T follicular helper cell (primary cell): ENCODE measurements at places on chromosomes 5 and 9.

DNA sequence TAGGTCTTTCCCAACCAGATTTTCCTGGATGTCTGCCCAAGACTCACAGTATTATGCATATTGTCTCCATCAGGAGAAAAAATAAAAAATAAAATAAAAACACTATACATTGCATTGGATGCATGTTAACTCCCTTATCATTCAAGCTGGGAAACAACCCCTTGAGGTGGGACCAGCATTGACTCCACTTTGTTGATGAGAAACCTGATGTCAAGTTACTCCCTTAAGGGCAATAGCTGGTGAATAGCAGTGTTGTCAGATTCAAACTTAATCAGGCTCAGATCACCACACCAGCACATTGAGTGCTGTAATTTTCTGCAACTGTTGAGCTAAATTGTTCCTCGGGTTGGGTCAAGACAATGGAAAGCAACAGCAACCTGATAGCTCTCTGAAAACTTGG lies 264.0 kb upstream of the TRIM32 start:
- DNase-seq: no peak

DNA sequence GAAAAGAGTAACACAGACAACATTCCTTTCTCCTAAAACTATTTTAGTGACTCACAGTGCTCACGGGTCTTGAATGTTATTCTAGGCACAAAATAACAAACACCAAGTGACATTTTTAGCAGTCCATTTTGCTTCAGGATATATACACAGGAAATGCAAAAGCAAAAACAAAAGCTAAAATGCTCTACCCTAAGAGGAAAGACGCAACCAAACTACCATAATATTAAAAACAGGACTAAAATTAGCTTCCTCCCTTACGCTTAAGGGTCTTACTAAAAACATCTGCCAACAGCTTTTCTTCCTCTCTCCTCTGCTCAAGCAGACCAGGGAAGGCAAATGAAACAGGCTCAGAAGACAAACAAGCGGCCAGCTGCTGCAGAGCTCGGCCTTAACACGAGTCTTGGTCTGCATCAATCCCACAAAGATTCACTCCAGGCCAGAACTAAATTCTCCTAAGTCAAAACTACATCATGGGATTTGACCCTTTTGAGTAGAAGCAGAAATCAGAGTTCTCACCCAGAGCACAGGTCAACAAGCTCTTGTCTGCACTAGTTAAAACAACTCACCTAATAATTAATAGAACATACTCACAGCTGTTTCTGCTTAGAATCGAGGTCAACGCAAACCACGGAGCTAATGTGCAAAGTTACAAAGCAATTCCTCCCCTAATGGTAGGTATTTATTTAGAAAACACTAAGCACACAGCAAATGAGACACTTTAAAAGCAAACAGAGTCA lies 62.3 kb downstream of the RAPGEF1 start:
- no peak for DNase-seq

DNA sequence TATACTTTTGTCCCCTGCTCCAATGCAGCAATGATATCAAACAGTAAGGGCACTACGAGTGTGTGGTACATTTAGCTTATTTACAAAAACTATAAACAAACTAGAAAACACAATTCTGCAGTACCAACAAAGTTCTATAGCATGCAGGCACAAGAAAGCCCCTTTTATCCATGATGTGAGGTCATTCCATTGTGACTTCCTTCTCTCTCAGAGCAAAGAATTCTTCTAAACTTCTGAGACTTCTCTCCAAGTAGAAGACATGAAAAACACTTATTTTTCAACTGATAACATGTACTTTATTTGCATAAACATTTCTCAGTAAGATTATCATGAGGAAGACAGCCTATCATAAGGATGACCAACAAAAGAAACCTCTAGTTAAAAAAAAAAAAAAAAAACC lies 569.8 kb downstream of the TLE1 start:
- DNase-seq: no peak

DNA sequence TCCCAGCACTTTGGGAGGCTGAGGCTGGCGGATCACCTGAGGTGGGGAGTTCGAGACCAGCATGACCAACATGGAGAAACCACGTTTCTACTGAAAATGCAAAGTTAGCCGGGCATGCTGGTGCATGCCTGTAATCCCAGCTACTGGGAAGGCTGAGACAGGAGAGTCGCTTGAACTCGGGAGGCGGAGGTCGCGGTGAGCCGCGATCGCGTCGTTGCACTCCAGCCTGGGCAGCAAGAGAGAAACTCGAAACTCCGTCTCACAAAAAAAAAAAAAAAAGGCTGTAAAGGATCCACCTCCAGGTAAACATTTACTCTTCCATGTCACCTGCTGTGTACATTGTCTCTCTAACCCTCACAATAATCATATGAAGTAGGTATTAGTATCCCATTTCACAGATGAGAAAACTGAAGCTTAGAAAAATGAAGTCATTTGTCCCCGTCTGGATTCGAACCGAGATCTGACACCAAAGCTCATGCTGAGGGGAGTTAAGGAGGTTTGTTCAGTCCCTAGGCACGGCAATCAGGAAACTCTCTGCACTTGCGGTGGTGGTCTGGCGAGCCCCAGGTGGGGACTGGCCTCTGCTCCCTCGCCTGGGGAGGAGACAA lies 494 bp upstream of the DOCK2 start:
- DNase-seq: no peak

DNA sequence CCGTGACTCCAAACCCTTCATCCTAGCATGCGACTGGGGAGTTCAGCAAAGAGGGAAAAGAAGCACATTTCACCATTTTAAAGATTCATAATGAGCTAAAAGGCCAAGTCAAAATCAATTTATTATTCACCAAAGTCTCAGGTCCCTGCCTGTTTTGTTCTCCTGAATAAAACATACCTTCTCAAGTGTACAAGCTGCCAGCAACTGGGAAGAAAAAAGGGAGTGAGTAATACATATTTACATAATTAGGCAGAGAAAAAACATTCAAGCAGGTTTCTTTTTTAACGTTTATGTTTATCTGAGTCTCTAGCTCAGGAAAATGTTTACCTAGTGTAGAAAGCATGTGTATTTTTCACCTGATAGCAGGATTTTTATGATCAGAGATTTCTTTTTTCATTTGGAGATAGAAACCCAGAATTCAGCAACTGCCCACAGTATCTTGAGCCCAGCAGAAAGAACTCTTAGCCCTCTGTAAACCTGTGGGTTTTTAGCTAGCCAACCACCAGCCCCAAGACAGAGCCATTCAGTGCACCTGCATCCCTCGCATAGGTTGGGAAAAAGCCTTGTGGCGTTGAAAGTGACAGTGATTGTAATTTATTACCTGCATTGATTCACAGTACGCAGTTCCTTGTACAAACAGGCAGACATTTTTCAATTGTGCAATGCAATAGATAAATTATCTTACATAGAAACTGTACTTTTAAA lies 117.9 kb upstream of the GRIA1 start:
- DNase-seq: no peak

DNA sequence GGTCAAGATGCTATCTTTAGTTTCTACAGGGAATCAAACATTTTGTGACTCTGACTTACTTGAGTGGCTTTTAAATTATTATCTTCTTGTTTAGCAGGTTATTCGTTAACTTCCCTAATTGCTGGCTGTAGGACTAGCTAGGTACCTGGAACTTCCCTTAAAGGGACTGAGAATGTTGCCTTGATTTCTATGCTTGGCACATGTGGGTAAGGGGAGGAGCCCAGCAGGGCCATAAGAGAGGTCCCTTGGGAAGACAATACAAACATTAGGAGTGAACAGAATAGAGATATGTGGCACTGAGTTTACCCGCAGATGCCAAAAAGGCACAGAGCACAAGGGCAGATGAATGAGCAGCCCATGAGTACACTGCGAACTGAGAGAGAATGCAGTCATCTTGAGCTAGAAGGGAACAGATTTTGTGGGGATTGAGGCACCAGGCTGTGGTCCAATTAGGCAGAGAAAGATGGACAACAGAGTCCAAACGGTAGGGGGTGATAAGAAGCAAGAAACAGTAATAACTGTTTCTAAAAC lies 9.8 kb downstream of the CKMT2 start:
- no peak for DNase-seq

DNA sequence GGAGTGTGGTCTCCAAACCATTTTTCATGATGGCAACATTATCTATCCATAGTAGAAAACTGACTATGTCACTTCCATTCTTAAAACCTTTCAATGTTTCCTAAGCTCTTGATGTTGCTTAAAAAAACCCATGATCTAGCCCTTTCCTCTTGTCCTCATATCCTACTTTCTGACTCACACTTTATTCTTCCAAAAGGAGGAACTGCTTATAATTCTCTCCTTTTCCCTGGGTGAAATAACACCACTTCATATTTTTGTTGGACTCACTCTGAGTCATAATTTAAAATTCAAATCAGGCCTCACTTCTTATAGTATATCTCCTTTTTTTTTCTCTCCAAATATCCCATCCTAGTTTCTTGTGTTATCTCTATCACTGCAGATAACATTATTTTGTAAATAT lies 513.9 kb downstream of the MAN2A1 start:
- no peak for DNase-seq

DNA sequence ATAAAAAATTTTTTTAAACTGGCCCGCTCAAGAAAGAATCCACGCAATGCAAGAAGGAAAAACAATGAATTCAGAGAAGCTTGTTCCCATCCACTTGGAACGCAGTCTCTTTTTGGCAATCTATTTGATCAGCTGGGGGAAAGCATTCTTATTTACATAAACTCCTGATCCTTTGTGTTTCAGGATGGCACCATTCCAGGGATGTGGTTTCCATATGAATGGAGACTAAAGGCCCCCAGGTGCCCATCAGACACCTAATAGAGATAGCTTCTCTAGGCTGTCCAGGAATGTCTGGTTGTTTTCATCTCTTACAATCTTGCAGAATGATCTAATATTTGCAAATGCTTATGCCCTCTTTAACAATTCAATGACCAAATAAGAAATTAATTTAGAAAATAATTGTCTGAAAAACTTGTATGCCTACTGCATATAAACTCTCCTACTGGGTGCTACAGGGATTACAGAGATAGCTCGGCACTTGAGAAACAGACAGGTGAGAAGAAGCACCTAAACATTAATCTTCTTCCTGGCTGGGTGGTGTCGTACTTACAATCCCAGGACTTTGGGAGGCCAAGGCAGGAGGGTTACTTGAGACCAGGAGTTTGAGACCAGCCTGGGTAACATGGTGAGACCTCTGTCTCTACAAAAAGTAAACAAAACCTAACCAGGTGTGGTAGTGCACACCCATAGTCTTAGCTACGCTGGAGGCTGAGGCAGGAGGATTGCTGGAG lies 3.0 kb upstream of the RASGRF2 start:
- no peak for DNase-seq

DNA sequence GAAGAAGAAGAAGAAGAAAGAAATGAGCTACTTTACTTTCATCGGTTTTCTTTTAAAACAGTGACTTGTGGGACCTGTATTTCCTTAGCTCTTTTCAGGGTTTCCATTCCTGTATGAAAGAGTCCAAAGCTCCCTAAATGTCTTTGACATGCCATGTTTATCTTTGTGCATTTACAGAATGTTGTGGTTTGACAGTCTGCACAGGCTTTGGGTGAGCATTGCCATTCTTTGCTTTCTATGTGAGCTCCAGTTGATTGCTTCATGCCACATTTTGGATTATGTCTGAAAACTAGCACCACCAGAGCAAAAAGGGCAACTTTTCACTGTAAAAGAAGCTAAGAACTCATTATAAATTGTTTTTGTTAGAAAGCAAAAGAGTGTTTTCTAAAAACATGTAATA lies 733.4 kb downstream of the TLE4 start:
- no peak for DNase-seq
